ENCODE measurements at places on chromosomes 1 and 21.

DNA sequence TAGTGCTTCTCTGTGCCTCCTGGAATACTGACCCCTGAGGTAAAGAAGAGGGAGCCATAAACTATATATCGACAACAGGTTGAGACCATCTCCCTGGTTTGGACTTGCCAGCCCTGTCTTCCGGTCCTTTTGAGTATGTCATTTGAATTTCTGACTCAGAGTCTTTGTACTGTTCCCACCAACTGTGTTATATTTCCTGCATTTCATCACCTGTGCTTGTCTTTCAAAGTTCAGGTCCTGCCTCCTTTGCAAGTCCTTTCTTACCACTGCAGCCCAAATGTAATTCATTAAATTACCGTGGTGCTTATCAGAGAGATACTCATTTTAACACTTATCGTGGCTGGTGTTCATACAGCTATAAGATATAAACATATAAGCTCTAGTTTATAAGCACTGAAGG is 10.7 kb downstream of the AK5 start:
- DNase-seq, result no peak

- DNase-seq, result no peak
These were observed 39.6 kb downstream of the RERE start for GRCh38 chr1:8777867-8778266.

- DNase-seq, result no peak
These were observed 44.0 kb downstream of the URB1 start for GRCh38 chr21:32348604-32349332.

DNA sequence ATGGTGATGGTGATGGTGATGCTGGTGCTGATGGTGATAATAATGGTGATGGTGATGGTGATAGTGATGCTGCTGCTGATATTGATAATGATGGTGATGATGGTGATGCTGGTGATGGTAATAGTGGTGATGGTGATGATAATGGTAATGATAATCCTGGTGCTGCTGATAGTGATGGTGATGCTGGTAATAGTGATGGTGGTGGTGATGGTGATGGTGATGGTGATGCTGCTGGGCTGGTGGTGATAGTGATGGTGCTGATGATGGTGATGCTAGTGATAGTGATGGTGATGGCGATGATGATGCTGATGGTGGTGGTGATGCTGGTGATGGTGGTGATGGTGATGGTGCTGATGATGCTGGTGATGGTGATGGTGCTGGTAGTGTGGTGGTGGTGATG is 58.4 kb upstream of the IGSF21 start:
- DNase-seq, result no peak

DNA sequence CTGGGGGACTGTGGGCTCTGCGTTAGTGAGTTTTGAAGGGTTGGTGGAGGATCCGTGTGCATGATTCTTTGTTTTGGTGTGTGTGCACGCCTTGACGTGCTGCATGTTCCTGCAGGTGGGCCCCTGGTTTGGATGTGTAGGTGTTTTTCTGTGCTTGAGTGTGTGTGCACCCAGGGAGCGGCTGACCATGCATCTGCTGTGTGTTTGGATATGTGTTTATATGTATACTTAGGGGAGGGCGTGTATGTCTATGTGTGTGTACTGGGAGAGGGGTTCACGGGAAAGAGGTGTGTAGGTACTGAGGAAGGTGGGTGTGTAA is 1.1 kb downstream of the VANGL2 start:
- no peak for DNase-seq

DNA sequence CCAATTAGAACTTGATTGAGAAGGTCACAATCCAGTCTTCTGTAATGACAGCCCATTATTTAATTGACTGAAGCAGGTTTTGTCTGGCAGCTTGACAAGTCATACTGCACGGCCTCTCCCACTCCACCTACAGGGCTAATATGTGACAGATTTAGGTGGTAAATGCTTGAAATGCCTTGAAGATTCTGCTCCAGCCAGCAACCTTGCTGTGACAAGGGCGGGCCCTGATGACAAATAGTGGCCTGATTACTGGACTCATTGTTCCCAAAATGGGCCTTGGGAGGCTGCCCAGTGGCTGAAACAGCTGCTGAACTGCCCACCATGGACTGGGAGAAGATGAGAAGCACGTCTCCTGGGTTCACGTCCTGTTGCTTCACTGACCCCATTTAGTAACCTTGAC is 30.0 kb upstream of the CRNN start:
- DNase-seq, result no peak

DNA sequence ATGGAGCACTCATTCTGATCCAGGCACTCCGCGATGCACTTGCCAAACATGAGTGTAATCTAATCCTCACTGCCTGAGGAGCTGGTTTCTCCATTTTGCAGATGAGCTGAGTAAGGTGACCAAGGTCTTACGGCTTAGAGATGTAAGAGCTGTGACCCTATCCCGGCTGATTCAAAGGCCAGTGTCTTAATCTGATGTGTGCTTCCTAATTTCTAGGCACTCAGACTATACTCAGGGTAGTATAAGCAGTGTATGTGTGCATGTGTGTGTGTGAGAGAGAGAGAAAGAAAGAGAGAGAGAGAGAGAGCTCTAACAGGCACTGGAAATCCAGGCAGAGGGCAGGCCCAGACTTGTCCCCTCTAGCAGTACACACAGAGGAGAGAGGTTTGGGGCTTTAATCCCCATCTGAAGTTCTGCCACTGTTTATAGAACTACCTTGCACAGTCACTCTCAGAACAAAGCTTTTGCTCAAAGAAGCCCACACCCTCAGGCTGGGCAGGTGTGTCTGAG is 188.2 kb downstream of the ZBTB18 start:
- DNase-seq, result no peak

DNA sequence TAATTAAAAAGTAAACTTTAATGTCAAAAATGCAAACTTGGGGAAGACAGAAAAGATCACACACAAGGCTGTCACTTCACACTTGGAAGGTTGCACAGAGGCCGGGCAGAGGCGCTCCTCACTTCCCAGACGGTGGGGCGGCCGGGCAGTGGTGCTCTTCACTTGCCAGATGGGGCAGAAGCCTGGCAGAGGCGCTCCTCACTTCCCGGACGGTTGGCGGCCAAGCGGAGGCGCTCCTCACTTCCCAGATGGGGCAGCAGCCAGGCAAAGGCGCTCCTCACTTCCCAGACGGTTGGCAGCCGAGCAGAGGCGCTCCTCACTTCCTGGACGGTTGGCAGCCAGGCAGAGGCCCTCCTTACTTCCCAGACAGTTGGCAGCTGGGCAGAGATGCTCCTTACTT is 25.8 kb upstream of the IL6R start:
- DNase-seq, result no peak

- DNase-seq, result peak; percentile 57
These were observed 385.2 kb downstream of the NUF2 start for GRCh38 chr1:163706915-163707314.
